ENCODE measurements at places on chromosomes 1 and 21.

GRCh38 chr1:59298710-59299346 is 1.9 kb downstream of the FGGY start:
- no peak for DNase-seq

DNA sequence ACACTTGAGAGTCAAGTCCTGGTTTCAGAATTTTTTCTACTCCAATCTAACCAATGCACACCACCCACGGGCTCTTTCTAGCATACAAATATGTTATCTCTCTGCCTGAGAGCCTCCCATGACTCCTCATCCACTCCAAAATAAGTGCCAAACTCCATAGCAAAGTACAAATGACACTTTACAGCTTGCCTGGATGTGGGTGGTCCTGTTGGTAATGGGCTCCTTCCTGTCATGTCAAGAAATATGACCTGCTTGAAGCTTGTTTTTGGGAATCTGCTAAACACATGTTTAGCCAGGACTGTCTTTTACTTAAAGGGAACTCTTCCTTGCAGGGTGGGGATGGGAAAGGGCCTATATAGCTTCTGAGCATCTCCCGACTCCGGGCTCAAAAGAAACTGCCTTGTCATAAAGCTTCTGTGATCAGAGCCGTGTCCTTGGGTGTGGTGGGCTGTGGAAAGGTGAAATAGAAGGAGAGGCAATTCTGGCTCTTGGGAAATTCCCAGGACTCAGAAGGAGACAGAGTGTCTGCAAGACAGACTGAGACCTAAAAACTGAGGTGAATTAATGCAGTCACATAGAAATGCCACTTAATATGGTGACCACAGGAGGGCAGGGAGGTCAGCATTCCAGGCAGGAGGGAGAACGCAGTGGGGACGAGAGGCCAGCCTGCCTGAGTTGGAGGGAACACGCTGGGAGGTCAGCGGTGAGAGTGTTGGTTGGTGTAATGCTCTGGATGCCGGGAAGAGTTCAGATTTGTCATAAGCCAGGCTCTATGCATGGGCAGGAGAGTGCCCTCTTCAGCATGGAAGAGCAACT is 6.1 kb upstream of the IGFN1 start:
- DNase-seq: no peak

GRCh38 chr1:204621996-204622395 is 63.5 kb downstream of the LRRN2 start:
- DNase-seq: no peak

GRCh38 chr1:200626853-200627534 is 6.4 kb upstream of the KIF14 start:
- no peak for DNase-seq

DNA sequence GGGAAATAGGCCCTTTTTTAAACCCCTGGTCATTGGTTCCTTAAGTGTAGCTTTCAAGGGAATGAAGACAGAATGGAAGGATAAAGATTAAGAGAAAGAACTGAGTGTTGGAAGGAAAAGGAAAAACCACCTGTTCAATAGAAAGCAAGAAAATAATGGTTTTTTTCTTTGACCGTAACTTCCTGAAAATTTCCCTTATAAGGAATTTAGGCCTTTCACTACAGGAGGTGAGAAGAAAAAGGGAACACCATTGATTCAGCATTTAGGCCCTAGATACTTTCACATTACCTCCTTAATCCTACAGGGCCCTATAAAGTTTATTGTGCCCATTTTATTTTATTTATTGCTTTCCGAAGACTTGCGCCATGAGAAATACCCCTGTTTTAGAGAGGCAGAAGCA is 18.9 kb downstream of the KPNA6 start:
- no peak for DNase-seq

- DNase-seq: no peak
These were observed 66.8 kb downstream of the POFUT2 start for GRCh38 chr21:45220714-45221490.

GRCh38 chr21:33396951-33397350 is 6.3 kb upstream of the IFNGR2 start:
- no peak for DNase-seq

DNA sequence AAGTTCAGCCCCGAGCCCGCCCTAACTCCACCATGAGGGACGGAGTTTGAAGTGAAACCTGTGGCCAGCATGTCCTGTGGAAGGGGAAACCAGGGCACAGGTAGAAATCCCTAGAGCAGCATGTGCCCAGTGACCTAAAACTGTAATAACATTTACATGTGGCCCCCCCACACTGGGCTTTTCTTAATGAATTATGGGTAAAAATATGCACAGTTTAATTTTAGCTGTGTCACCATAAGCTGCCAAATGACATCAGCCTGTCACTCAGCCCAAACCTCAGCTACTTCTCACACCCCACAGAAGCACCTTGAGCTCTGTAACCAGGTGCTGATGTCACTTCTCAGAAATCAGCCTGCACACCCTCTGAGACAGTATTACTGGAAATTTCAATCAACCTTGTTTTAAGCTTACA is 50.0 kb upstream of the SLC19A1 start:
- DNase-seq: peak; percentile 34

DNA sequence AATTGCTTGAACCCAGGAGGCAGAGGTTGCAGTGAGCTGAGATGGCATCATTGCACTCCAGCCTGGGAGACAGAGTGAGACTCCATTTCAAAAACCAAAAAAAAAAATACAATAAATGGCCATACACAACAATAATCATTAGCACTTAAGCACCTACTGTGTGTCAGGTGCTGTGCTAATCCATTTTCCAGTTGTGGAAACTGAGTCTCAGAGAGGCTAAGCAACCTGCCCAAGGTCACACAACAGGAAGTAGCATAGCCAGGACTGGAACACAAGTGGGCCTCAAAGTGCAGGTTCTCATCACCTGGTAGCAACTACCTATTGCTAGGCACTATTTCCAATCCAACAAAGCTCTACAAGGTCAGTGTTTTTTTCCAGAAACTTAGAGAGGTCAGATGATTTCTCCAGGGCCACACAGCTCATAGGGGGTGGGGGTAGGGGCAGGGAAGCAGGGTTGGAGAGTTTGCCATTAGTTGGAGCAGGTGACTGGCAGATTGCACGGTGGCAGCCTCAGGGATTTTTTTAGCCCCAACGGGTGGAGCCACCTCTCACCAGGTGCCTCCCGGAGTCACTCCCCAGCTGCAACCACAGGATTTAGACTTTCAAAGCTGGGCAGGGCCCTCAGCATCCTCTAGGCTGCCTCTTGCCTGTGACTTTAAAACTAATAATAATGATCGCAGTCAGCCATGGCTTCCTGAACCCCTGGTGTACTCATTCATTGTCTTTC is 52.5 kb upstream of the ID3 start:
- no peak for DNase-seq

GRCh38 chr1:40044110-40044509 is 3.6 kb downstream of the CAP1 start:
- no peak for DNase-seq

DNA sequence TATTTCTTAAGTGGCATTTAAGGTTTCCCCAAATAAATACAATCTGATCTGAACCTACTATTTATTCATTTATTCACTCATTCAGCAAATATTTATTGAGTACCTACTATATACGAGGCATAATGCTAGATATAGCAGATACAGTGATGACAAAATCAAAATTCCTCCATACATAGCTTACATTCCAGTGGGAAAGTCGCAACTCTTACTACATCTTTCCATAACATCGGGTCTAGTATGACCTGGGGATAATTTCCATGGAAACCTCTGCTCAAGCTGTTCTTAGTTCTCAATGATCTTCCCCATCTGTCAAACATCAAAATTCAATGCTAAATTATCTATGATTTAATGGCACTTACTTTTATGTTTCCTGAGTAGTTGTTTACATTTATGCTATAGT is 70.8 kb upstream of the PRKACB start:
- DNase-seq: no peak

- DNase-seq: no peak
These were observed 50.2 kb upstream of the IGSF5 start for GRCh38 chr21:39694750-39695149.

- no peak for DNase-seq
These were observed at the start of gene BLACAT1 for GRCh38 chr1:205455581-205456382. Gene BLACAT1, minus strand, starts transcription at chr1:205456045.

DNA sequence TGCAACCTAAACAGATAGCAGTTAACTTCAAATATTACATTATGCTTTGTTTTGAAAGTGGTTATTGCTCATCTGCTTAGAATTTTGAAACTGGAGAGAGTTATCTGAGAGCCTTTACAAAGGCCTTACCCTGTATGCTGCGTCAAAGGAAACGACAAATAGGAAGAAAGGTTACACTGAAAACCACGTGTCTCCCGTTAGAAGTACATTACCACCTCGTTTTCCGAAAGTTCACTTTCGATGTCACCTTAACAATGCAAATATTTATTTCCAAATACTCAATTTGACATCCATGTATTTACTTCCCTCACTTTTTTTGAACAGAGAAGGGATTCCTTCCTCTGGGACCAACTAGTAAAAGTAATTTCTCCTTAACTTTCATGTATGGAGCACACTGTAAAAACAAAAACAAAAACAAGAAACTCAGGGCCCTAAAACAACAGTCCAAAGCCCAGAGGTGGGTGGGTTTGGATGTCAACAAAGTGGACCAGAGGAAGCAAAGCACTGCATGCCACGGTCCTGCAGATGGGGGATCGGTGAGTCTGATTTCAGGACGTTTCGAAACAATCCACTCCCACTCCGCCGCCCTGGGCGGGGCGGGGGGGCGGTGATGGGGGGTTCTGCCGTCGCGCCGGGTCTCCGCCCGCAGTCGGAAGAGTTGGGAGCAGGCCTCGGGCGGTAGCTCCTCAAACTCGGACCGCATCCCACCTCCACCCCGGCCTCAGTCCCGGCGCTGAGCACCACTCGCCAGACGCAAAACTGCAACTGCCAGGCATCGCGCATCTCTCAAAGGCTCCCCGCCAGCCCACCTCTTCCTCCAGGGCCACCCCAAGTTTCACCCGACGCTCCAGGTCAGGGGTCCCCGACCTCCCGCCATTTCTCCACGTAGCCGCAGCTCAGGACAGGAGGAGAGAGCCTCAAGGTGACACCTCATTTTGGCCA is 841 bp downstream of the ADSS2 start:
- DNase-seq: peak; percentile 52

GRCh38 chr1:188891958-188892357 is 1585.7 kb downstream of the BRINP3 start:
- DNase-seq: no peak

GRCh38 chr1:198492872-198493271 is 47.6 kb downstream of the ATP6V1G3 start:
- DNase-seq: no peak

- DNase-seq: no peak
These were observed 39.6 kb downstream of the GFI1 start for GRCh38 chr1:92447033-92447681.

DNA sequence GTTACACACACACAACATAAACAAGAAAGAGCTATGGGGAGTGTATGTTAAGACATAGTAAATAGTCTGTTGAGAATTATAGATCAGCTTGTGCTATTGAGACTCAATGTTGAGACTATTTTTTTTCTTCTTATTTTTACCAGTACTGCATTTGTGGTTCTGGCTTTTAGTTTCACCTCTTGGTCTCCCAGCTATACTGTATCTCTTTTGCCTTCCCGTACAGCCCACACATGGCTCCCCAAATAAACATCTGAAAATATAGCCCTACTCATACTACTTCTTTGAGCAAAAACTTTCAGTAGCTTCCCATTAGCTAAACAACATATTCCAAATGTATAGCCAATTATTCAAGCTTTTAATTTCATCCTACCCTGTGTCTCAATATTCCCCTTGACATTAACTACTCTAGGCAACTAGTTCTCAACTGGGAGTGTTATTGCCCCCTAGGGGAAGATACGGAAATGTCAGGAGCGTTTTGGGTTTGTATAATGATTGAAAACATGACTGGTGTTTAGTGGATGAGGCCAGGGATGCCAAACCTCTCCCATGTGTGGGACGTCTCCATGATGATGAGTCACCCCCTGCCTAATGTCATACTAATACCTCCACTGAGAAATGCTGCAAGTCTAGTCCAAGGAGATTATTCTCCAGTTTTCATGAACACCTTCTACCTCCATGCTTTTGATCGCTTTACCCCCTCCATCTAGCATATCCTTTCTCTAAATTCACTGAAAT is 6.8 kb downstream of the RPE65 start:
- peak; percentile 22 for DNase-seq

- DNase-seq: no peak
These were observed 18.7 kb upstream of the NBL1 start for GRCh38 chr1:19625291-19625937.

- no peak for DNase-seq
These were observed 536 bp downstream of the HMGCL start for GRCh38 chr1:23824711-23825075.

- DNase-seq: no peak
These were observed 97.5 kb upstream of the KCNE2 start for GRCh38 chr21:34266351-34266750.

GRCh38 chr21:44511938-44512275 is 28.1 kb downstream of the KRTAP10-1 start:
- DNase-seq: no peak

DNA sequence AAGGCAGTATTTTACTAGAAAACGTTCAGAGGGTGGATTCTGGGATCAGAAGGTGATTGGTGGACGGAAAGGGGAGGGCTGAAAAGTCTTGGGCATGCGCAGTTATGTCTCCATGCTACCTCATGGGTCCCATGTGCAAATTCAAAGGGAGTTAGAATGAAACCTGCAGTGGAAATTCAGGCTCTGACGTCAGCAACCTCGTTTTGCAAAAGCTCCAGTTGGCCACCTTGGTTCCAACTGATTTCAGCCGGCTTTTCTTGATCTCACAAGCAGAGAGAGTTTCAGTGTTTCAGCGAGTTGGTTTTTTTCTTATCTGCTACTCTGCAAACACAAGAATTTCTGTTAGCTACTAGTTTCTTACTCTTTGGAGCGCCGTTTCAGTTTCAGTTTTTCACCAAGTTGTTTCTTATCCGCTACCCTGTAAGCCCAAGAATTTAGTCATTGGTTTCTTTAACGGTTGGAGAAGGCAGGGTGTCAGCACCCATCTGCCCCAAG is 69.8 kb upstream of the PGBD5 start:
- DNase-seq: no peak

DNA sequence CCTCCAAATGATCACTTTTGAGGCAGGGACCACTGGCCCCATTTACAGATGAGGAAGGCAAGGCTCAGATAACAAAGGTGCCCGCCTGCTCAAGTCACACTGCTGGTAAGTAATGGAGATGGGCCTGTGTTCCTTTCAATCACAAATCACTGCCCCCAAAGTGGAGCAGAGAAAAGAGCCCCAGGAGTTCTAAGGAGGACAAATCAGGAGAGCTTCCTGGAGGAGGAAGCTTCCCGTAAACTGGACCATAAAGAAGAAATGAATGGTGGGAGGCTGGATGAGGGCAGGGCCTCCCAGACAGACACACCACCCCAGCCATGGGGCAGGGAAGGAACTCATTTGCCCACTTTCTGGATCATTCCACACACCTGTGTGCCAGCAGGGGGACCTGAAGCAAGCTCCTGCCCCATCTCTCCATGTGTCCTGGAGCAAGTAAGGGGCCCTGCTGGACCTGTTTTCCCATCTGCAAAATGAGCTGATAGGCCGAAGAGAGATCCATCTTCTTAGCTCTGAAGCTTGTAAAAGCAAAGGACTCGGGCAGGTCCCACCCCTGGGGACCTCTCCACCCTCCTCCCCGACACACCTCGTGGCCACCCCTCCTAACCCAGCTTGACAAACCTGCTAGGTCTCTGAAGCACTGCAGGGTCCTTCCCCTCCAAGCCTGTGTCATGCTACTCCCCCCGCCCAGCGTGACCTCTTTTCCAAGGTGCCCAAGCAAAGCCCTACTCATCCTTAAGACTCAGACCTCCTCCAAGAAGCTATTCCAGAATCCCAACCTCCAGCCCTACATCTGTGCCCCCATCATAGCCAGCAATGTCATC is 5.5 kb downstream of the LAPTM5 start:
- DNase-seq: no peak

- no peak for DNase-seq
These were observed 71.5 kb upstream of the PTGFR start for GRCh38 chr1:78419309-78419708.

Data from tibial artery (tissue), 4 donors.